ENCODE measurements at places on chromosomes 2 and 18. TPM values are rescaled to one million over a fixed set of nuclear protein-coding genes. Genes with fewer than 3 reads are reported as not detected.

MYOM1 gene
- 0.50 TPM for total RNA-seq

KIAA2012 gene
- under 0.01 TPM for total RNA-seq

LINC00305 gene
- not detected for total RNA-seq

CTAGE1 gene
- not detected for total RNA-seq

KIF1A gene
- not detected for total RNA-seq

LIMS4 gene
- total RNA-seq, result 2.6 TPM

DHX57 gene
- total RNA-seq, result 30.8 TPM

LCT gene
- not detected for total RNA-seq

ADD2 gene
- not detected for total RNA-seq

CGREF1 gene
- 6.8 TPM for total RNA-seq

SP140 gene
- total RNA-seq, result not detected

POTEC gene
- not detected for total RNA-seq

FOSL2 gene
- 92.9 TPM for total RNA-seq

UGT1A4 gene
- total RNA-seq, result 0.83 TPM

ZSCAN30 gene
- total RNA-seq, result 20.5 TPM

FAM161A gene
- total RNA-seq, result 1.3 TPM

MREG gene
- total RNA-seq, result 30.1 TPM

OTOS gene
- not detected for total RNA-seq

TRIM43 gene
- not detected for total RNA-seq

LYPD6 gene
- total RNA-seq, result 0.33 TPM

RMND5A gene
- 32.1 TPM for total RNA-seq

ZNF892 gene
- total RNA-seq, result 8.9 TPM

ZNF396 gene
- total RNA-seq, result 0.51 TPM

TLX2 gene
- total RNA-seq, result not detected

NOSTRIN gene
- total RNA-seq, result not detected

ARHGAP25 gene
- total RNA-seq, result 62.3 TPM

MIB1 gene
- total RNA-seq, result 59.9 TPM

NTSR2 gene
- total RNA-seq, result not detected

LRRTM1 gene
- total RNA-seq, result not detected

CLEC4F gene
- not detected for total RNA-seq

NXPH2 gene
- not detected for total RNA-seq

TSPYL6 gene
- not detected for total RNA-seq

TRIB2 gene
- total RNA-seq, result 9.0 TPM

IFT172 gene
- 8.8 TPM for total RNA-seq

NRP2 gene
- total RNA-seq, result 58.8 TPM

OR6B2 gene
- not detected for total RNA-seq

QPCT gene
- total RNA-seq, result 0.69 TPM

ATP8B1 gene
- total RNA-seq, result 16.2 TPM

PCBP1 gene
- total RNA-seq, result 226 TPM

ITPRIPL1 gene
- not detected for total RNA-seq

NPPC gene
- not detected for total RNA-seq

RESP18 gene
- total RNA-seq, result not detected
